ENCODE measurements at places on chromosomes 2 and 18. TPM values are rescaled to one million over a fixed set of nuclear protein-coding genes. Genes with fewer than 3 reads are reported as not detected.

Gene CFC1
- not detected for total RNA-seq

Gene MAP4K3
- total RNA-seq, result 26.3 TPM

Gene GPR55
- 0.72 TPM for total RNA-seq

Gene HOXD10
- 0.59 TPM for total RNA-seq

Gene CCL20
- not detected for total RNA-seq

DNA sequence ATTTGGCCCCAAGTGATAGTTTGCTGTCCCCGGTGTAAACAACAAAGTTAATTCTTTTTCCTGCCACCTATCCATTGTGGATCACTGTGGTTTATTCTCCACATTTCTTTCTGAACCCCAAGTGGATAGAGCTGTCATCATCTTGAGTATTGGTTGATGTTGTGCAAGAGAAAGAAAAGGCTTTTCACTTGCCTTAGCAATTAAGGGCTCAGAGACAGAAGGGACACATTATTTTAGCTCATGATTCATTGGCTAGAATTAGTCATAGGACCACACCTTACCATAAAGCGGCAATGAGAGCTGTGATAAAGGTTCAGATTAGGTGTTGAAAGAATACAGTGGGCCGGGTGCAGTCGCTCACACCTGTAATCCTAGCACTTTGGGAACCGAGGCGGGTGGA, 442.1 kb upstream of the DCC start:
- no peak for DNase-seq

DNA sequence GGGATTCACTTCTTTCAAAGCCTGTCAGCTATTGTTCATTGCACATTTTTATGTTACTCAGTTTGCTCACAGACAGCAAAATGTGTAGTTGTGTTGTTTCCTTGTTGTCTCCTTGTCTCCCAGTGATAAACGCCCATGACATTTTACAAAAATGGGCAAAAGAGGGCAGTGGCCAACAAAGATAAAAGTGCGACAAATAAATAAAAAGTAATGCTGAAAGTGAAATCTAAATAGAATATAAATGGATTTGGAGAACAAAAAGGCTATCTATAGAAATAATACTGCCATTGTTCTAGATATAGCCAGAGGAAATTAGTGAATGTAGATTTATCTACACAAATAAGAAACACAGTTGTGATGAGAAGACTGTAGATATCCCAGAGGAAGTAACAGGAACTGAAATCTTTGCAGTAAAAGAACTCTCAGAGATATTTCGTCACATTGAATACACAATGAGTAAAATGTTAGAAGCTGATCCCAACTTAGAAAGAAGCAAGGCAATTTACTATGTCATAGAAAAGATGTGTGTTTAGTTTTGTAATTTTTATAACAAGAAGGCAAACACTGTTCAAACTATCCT, 1186.2 kb upstream of the FAM98A start:
- DNase-seq, result no peak

DNA sequence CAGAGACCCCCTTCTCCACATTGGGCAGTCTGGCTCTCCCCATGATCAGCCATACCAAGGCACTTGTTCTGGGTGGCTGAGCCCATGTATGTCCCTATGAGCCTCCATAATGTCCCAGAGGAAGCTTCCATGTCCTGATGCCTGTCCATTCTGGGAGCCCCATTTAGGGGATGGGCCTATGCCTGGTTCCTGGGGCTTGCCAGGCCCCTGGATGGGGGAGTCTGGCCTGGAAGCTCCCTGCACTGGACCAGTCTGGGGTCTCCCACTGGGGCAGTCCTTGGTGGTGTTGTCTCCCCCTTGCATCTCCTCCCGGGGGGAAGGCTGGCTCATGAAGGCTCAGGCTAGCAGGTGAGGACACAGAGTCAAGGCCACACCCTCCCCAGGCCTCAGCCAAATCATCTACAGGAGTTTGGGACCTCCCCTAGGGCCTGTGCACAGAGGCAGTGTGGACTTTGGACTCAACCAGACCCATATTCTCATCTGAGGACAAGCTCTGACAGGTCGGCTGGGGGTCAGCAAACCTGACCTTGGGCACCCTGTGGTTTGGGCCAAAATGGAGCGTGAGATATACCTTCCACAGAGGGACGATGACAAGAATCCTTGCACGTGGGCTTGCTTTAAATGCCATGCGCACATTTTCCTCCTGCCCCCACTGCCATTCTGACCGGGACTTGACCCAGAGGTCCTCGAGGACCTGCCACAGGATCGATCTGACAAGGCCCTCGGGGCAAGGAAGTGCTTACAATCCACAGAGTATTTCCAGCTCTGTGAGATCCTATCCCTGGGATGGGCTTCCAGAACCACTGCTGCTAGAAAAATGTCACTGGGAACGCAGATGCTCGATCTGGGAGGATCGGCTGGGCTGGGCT, 38.8 kb downstream of the INHBB start:
- no peak for DNase-seq

GRCh38 chr2:30611583-30611982, 164.5 kb downstream of the LCLAT1 start:
- no peak for DNase-seq

GRCh38 chr18:35432565-35433001, 55.4 kb upstream of the ZNF396 start:
- no peak for DNase-seq

DNA sequence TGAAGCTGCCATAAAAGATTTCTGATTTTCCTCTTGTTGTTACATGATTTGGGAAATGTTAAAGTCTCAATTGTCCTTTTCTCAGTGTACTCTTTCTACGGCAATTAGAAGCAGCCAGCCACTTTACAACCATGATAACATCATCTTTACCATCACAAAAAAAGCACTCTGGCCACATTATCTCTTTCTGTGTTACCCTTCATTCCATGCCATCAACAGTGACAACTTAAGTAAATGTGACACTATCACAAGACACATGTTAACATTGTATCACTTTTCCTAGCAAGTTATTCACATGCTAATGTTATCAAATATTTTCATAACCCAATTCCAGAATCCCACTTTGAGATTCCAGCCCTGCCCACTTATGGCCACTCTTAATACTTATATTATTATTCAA, 131.2 kb downstream of the TMX3 start:
- DNase-seq, result no peak

GRCh38 chr2:101971836-101972235, 19.9 kb upstream of the IL1R2 start:
- no peak for DNase-seq

DNA sequence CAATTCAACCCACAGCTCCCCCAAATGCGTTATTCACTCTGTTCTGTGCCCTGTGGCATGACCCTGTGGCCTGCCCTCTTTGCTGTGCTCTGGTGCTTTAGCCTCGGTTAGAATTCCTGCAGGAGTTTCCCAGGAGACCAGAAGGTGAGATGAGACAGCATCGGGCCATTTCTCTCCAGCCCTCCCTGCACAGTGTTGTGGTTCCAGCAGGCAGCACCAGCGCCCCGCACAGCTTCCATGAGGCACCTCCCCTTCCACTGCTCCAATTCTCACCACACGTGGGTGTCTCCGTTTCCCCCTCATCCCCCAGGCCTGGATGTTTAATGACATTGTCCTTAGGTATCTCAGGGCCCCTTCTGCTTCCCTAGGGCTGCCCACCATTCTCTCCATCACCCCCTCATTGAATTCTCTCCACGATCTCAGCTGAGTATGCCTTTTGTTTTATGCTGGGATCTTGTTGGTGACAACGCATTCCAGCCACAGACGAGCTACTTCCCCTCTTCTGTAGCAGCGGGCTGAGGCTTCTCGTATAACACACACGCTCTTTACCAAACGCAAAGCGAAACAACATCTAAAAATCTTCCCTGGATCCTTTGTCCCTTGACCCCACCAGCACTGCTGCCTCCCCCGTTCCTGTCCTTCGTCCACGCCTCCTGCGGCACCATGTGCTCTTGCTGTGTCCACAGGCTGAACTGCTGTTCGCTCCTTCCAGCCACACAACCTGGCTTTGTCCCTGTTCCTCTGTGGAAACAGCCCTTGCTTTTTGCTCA, 35.1 kb downstream of the ACKR3 start:
- DNase-seq, result no peak

- no peak for DNase-seq
These were observed 1047.3 kb upstream of the CELF4 start for GRCh38 chr18:38612904-38613303.

DNA sequence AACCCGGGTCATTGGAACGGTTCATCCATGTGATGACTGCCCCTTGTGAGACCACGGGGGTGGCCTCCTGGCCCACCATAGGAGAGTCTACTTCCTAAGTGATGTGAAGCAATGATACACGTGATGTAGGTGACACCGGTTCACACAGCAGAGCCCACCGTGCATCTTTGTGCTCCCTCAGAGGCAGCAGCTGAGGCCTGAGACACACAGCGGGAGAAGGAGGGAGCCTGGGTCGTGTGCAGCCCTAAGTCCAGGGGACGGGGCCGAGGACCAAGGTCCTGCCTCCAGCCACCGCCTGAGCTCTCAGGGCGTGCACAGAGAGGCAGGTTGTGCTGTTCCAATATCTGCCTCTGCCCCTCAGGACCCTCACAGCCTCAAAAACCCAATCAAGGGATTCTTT, 377.2 kb upstream of the SALL3 start:
- DNase-seq, result no peak

DNA sequence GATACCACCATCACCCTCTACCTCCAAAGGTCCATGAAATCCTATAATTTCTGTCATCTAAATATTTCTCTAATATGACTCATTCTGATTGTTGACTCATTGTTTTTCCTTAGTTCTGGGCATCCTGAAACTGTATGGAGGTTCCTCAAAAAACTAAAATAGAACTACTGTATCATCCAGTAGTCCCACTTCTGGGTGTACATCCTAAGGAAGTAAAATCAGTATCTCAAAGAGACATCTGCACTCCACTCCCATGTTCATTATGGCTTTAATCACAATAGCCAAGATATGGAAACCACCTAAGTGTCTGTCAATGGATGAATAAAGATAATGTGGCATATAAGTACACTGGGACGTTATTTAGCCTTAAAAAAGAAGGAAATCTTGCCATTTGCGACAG, 125.8 kb upstream of the MYO3B start:
- DNase-seq, result no peak

- DNase-seq, result no peak
These were observed 210.6 kb downstream of the SEPTIN10 start for GRCh38 chr2:109402980-109403840.

GRCh38 chr2:190413421-190413820, 5.3 kb downstream of the MFSD6 start:
- DNase-seq, result no peak

- no peak for DNase-seq
These were observed 50.6 kb upstream of the MAPRE2 start for GRCh38 chr18:34990597-34990996.

Data from suprapubic skin (tissue), 4 donors.